ENCODE measurements at places on chromosomes 2 and 18.
A peak's percentile ranks its signal among the peaks of the same experiment; 100 is the strongest.

DNA sequence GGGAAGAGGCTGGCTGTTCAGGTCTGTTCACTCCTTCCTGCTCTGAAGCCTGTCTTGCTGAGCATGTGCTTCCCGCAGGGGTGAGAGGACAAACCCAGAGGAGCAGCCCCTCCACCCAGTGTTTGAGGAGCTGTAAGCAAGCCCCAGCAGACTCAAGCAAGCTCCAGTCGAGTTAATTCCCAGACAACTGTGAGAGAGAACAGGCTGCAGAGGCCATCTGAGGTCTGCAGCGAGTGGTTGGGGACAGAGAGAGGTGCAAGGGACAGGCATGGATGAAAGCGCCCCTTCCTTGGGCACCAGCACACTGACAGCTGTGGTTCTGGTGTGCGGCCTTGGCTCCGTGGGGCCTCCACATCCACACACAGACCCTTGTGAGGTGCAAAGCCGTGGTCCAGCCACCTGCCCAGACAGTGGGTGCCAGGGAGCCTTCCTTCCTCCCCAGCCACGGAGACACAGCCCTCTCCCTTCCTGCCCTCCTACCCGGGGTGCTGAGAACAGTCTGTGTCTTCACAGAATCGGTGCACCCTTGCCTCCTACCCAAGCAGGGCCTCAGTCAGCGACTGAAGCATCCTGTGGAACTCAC lies 36.2 kb downstream of the MAL start:
- DNase-seq: no peak

DNA sequence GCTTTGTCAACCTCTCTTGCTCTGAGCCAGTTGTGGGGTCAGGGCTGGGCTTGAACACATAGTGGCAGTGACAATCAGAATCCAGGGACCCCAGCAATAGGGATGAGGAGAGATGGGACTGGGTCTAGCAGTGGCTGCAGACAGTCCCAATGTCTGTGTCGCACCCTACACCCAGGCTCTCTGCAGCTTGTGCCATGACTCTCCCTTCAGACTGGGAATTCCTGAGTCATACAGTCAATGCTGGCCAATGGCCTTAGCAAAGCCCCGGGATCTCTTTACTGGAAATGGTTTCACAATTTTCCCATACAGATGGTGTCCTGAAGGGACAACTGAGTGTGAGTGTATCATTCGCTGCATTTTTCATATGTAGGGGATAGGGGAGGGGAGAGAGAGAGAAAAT lies 74.2 kb upstream of the CELF4 start:
- DNase-seq: no peak

GRCh38 chr2:164697688-164698461 lies 76.6 kb upstream of the GRB14 start:
- peak; percentile 16 for DNase-seq

GRCh38 chr2:71725836-71726235 lies 272.5 kb downstream of the DYSF start:
- DNase-seq: no peak

GRCh38 chr2:157473581-157473980 lies 29.7 kb upstream of the CYTIP start:
- no peak for DNase-seq

DNA sequence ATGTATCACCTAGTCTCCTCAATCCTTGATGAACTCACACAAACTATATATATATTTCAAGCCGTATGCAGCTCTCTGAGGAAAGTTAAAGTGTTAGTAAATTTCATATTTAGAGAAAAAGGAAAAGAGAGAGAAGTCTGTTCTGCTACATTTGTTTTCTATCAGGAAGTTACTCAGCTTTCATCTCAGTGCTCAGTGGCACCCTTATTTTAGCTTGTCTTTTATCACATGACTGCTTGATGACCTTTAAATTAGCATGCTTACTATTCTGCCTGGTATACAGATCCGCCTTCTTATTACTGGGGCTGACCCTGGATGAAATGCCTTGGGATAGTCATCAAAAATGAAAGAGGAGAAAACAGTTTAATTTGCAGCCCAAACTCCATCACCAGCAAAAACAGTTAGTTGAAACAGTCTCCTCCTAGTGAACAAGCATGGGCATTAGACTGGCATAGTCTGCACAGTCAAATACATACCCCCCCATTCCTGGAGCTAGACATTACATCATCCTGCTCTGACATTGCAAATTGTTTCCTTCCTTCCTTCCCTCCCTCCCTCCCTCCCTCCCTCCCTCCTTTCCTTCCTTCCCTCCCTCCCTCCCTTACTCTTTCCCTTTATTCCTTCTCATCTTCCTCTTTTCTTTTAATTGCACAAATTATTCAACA lies 215.7 kb downstream of the TMEM182 start:
- no peak for DNase-seq

- DNase-seq: no peak
Observed at GRCh38 chr2:231344851-231345250, 50.7 kb upstream of the B3GNT7 start.

GRCh38 chr2:234669621-234670020 lies 172.7 kb upstream of the ARL4C start:
- no peak for DNase-seq

- DNase-seq: no peak
Observed at GRCh38 chr18:79953971-79954651, 2.7 kb upstream of the SLC66A2 start.

DNA sequence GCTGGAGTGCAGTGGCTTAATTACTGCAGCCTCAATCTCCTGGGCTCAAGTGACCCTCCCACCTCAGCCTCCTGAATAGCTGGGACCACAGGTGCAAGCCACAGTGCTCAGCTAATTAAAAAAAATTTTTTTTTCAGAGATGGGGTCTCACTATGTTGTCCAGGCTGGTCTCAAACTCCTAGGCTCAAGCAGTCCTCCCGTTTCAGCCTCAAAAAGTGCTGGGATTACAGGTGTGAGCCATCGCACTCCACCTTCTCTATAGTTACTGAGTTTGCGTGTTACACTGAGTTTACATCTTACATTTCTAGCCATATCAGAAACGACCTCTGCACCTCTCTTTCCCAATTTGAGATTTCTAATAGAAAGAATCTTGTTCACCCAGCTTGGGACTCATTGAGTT lies 53.6 kb upstream of the EML4 start:
- no peak for DNase-seq

GRCh38 chr2:70558195-70558808 lies 4.7 kb upstream of the TGFA start:
- no peak for DNase-seq

- no peak for DNase-seq
Observed at GRCh38 chr2:21277068-21278056, 153.6 kb downstream of the TDRD15 start.

DNA sequence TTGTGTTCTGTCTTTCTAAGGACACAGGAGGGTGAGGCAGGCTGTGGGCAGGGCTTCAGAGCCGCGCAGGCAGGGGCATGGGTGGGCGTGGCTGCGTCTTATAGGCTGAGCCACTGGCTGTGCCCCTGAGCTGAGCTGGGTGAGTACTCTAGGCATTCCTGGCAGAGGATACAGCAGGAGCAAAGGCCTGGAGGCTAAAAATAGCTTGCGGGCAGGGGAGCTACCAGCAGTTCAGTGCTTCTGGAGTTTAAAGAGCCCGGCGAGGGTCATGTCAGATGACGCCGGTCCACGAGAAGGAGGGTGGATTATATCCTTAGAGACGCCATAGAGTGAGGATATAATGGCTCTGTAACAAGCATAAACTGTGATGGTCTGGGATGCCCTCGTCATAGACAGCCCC lies 31.5 kb upstream of the PDIA6 start:
- peak; percentile 79 for DNase-seq

DNA sequence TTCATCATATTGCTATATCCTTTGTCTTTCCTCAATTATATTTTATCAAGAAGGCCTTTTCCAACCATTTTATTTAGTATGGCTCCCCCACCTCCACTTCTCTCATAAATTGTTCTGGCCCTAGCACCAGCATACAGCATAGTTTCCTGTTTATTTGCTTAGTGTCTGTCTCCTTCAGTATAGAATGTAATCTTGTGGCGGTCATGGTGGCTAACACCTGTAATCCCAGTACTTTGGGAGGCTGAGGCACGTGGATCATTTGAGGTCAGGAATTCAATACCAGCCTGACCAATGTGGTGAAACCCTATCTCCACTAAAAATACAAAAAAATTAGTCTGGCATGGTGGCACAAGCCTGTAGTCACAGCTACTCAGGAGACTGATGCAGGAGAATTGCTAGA lies 39.6 kb upstream of the CLASP1 start:
- no peak for DNase-seq

DNA sequence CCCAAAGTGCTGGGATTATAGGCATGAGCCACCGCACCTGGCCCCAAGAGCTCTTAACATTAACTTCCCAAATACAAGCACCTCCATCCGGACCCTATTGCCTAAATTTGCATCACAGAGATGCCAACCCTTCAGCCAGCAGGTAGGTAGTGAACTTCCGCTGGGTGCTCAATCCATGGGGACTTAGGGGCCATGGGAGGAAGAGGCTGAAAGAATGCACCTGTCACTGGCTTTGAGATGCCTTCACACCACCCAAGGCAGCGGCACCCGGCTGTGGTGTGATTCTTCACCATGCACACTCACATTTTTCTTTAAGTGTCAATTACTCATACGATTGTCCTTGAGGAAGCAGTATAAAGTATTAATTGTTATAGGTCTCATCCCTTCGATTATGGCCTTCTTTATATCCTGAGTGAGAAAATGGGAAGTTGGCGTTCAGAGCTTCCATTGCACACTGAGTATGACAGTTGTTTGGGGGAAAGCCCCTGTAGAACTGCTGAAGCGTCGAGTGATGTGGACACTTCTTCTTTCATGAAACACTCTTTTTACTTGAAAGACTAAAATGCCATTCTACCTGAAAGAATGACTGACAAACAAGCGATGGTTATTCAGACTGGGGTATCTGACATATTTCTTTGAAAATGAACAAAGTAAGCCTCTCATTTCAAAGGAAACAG lies 51.8 kb upstream of the BIN1 start:
- no peak for DNase-seq

GRCh38 chr18:42305869-42306593 lies 351.0 kb downstream of the PIK3C3 start:
- DNase-seq: no peak

- DNase-seq: no peak
Observed at GRCh38 chr2:219713110-219713509, 85.7 kb downstream of the SLC4A3 start.

GRCh38 chr18:58113337-58113736 lies 69.3 kb downstream of the NEDD4L start:
- DNase-seq: no peak

DNA sequence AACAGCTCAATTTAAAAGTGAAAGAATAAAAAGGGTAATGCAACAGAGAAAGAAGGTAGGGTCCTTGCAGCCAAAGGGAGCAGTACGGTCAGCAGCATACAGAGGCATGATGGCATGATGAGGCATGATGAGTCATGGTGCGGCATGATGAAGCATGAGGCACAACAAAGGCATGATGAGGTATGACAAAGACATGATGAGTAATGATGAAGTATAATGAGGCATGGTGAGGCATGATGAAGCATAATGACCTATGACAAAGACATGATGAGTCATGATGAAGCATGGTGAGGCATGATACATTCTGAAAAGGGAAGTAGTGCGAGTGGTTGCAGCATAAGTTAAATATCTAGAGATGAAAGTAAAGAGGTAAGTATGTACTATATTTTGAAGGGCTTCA lies 673.2 kb downstream of the TMEM182 start:
- DNase-seq: no peak

DNA sequence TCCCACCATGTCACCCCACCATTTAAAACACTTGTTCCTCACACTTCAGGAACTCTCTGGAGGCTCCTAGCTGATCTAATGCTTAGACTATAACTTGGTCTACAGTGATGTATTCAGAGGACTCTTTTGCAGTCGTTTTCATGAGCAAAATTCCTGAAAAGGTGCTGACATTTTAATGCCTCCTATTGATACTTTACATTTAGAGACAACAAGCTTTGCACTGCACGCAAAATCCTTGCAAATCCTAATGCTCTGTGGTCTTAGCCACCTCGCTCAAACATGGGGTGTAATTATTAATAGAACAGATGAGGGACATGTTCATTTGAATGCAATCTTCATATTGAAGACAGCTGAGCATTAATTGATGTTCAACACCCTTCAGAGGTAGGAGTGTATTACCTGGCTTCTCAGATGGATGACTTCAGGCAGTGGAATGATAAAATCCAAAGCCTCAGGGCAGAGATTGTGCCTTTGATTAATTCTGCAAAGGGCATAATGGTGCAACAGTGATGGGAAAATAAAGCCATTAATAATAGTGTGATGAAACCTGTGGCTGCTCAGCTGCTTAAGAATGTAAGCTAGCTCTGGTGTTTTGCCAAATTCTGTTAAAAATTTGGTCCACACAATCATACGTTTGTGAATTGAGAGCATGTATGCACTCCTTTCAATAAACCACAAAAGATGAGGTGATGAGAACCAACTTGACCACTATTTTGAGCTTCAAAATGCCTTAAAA lies 5.4 kb downstream of the CTAGE1 start:
- no peak for DNase-seq

DNA sequence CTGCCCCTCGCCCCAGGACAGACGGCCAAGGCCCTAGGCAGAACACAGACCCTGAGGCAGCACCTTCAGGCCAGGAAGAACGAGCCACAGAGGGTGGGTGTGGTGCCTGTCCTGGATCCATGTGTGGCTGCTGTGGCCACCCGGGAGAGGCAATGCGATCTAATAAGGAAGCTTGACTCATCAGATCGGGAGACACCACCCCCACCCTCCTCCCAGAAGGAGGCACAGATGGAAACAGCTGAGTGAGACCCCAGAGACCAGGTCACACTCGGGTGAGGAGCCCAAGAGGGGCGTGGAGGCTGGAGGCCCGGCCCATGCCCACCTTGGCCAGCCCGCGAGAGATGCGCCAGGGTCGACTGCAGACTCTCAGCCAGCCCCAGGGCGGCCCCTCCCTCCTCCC lies 20.3 kb downstream of the KCNG2 start:
- peak; percentile 3 for DNase-seq

- DNase-seq: no peak
Observed at GRCh38 chr2:240121675-240122074, 14.4 kb downstream of the COPS9 start.

DNA sequence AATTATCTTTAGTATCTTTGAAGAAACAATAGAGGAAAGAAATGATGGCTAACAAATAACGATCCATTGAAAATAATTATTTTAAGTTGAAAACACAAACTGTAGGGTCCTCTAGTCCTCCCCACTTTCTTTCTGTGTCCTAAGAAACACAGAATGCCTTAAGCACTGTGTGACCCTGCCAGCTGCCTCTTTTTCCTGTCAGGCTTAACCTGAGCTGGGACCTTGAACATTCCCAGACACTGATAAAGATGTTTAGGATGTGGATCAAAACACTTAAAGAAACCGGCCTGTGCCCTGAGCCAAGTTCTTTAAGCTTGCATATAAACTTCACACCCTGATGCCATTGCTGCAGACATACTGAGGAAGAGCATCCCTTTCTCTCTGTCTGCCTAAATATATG lies 755.4 kb upstream of the VRK2 start:
- no peak for DNase-seq

- DNase-seq: no peak
Observed at GRCh38 chr18:27042177-27042576, 142.9 kb downstream of the CHST9 start.

- DNase-seq: no peak
Observed at GRCh38 chr2:106572541-106573450, 85.6 kb downstream of the CD8B2 start.

Data from LoVo (cell line).